Stimulated activated CD4-positive, alpha-beta T cell treated with anti-CD3 and anti-CD28 coated beads, Interleukin-4, amount 100 ng/mL, for 4 hours (primary cell): ENCODE measurements at places on chromosomes 16 and 17.

- no peak for DNase-seq
Measured at GRCh38 chr16:69116906-69117305, 11.5 kb downstream of the HAS3 start.

DNA sequence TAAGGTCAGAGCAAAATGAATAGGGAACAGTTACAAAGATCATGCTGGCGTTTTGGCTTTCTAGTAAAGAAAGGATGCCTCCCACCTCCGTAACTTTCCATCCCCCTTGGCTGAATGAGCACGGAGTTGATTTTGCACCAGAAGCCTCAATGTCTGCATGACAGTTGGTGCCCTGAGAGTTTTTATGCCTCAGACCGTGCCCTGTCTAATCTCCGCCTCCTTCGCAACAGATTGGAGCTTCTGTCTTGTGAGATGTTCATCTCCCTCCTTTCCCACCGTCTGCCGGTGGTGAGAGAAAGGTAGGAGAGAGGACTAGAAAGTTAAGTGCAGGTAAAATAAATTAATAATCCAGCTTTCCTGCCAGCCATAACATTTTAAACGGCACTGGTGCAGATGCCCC is 1.9 kb downstream of the HS3ST4 start:
- DNase-seq = no peak

- no peak for DNase-seq
Measured at GRCh38 chr16:67720236-67720635, 1.1 kb upstream of the GFOD2 start.

DNA sequence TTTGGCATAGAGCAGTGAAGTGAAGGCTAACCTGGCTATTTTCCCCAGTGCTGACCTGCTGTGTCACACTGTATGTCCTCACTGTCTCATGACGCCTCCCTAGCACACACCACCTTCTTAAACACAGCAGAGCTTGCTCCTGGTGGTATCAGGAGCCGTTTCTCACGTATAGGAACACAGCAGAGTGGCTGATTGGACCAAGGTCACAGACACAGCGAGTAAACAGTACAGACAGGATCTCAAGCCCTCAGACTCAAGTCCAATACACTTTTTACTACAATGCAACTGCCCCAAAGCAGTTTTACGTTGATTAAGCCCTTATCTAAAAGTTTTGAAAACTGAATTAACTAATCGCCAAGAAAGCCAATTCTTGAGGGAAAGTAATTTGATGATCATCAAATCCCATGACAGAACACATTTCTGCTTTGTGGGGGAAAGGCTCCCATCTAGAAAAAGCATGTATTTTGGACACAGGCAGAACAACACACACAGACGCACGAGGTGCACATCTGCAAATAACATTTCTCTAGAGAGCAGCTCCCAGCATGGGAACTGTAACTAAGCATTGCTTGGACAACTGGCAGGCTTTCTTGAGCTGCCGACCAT is 15.2 kb downstream of the ARHGAP17 start:
- no peak for DNase-seq

DNA sequence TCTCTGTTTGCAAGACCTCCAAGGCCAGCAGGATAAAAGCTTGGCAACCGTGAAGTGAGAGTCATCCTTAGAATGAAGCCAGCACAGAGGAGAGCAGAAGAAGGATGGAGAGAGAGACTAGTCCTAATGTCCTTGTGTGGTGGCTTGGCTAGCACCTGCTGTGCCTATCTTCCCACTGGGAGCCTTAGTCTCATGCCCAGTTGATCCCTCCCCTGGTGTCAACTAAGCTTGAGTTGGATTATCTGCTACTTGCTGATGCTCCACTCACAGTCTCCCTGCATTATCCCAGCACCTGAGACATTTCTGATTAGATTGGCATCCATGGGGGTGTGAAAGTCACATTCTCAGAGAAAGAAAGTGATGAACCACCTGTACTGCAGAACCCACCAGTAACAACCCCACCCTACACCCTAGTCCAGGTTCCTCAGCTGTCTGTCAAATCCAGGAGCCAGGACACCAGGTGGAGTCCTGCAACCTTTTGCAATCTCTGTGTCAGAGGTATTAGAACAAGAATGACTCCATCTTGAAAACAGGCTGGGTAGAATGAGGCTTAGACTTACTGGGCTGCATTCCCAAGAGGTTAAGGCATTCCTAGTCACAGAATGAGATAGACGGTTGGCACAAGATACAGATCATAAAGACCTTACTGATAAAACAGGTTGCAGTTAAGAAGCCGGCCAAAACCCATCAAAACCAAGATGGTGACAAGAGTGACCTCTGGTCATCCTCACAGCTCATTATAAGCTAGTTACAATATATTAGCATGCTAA is 460.2 kb upstream of the C16orf82 start:
- DNase-seq = no peak
